Thoracic aorta (tissue), 2 donors: ENCODE measurements at places on chromosomes 7 and 10. TPM values are rescaled to one million over a fixed set of nuclear protein-coding genes. Genes with fewer than 3 reads are reported as not detected.

DNA sequence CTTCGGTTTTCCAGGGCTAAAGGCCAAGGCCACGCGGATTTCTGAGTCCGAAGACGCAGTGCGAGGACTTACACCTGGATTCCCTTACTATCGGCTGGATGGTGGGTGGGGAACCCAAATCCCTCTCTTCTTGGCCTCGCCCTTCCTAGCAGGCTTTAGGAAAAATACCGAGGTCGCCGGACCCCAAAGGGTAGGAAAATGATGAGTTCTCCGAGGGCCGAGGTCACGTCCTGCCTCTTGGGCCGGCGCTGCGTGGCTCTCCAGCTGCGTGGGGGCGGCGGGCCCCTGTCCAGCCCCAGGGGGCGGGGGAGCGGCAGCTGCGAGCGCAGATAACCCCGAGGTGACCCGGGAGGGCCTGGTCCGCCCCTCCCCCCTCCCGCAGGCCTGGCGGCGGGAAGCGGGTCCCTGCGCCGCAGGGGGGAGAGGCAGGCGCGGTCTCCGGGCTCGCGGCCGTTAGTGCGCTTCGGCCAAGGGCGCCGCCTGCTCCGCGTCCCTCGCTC, 805 bp upstream of the HMX3 start:
- DNase-seq, result no peak

GRCh38 chr10:5811387-5811821, 1.8 kb downstream of the GDI2 start:
- DNase-seq, result no peak

- no peak for DNase-seq
Measured at GRCh38 chr10:96410296-96410695, 51.5 kb upstream of the OPALIN start.

The RBP3 gene
- not detected for total RNA-seq

The MMD2 gene
- total RNA-seq, result not detected
